Activated CD4-positive, alpha-beta T cell treated with anti-CD3 and anti-CD28 coated beads, Interleukin-2, amount 10 ng/mL, durations not matched to agents 7 days and 5 days (primary cell): ENCODE measurements at places on chromosomes 6 and 20. TPM values are rescaled to one million over a fixed set of nuclear protein-coding genes. Genes with fewer than 3 reads are reported as not detected.

TUBB2B gene
- not detected for total RNA-seq

TRIM10 gene
- total RNA-seq = not detected

ECT2L gene
- not detected for total RNA-seq

C6orf132 gene
- not detected for total RNA-seq

DNA sequence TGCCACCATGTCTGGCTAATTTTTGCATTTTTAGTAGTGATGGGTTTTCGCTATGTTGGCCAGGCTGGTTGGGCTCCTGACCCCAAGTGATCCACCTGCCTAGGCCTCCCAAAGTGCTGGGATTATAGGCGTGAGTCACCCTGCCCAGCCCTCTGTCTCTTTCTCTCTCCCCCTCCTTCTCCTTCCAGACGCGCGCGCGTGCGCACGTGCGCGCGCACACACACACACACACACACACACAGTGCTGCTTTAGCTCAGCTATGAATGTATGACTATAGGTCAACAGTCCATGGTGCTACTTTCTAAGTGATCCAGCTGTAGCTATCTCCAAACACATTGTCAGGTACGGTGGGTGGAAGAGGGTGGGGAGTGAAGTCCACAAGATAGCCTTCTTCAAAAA is 449.5 kb downstream of the PHF3 start:
- DNase-seq = no peak

TMEM200A gene
- 2.6 TPM for total RNA-seq

ADISSP gene
- 27.9 TPM for total RNA-seq

GRCh38 chr6:68718385-68719073 is 83.4 kb downstream of the ADGRB3 start:
- no peak for DNase-seq
